Epithelial cell of proximal tubule (primary cell): ENCODE measurements at places on chromosomes 12 and 14.

- no peak for DNase-seq
Measured at GRCh38 chr14:93044556-93044955, 71.2 kb downstream of the ITPK1 start.

GRCh38 chr14:54784657-54785056, 118.0 kb downstream of the GCH1 start:
- DNase-seq = no peak

- no peak for DNase-seq
Measured at GRCh38 chr14:70116278-70116677, 72.5 kb downstream of the SLC8A3 start.

DNA sequence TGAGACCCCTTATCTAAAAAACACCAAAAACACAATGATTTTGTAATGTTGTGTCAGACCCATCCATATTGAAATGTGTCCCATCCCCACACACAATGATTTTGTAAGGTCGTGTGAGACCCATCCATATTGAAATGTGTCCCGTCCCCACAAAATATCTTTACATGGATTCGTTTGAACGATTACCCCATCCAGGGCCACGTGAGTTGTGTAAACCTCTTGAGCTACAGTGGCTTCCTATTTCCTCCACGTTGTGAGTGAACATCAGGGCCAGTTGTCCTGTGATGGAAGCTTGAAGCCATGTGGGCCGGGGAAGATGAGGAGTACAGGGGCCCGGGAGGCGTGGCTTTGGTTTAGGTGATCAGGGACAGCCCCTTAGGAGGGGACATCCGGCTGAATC, 27.0 kb upstream of the ULK1 start:
- no peak for DNase-seq

- DNase-seq = no peak
Measured at GRCh38 chr12:24212496-24212895, 263.0 kb upstream of the SOX5 start.

DNA sequence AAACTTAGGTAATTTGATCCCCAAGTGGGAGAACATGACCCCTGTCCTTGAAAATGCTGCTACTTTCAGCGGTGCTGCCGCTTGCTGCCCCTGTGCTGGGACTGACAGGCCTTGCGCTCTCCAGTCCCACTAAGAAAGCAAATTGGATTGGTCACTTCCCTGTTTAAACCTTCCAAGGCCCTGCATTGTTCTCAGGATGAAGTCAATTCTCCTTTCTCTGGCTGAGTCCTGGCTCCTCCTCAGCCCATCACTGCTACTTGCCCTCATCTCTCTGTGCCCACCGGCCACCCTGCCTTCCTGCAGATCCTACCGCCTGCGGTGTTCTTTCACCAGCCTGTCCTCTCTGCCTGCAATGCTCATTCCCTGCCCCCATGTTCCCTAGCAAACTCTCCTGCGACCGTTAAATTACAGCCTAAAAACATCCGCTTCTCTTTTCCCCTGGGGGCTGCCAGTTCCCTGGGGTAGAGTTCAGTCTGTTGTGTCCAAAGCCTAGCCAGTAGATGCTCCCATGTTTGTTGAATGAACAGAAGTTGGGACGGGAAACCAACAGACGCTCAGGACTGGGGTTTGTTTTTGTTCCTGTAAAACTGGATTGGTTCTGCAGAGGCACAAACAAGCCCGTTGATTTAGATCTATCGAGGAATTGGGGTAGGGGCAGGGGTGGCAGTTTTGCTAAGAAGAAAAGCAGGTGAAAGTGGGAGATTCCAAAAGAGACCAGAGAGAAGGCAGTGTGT, 127.3 kb upstream of the HIF1A start:
- no peak for DNase-seq

DNA sequence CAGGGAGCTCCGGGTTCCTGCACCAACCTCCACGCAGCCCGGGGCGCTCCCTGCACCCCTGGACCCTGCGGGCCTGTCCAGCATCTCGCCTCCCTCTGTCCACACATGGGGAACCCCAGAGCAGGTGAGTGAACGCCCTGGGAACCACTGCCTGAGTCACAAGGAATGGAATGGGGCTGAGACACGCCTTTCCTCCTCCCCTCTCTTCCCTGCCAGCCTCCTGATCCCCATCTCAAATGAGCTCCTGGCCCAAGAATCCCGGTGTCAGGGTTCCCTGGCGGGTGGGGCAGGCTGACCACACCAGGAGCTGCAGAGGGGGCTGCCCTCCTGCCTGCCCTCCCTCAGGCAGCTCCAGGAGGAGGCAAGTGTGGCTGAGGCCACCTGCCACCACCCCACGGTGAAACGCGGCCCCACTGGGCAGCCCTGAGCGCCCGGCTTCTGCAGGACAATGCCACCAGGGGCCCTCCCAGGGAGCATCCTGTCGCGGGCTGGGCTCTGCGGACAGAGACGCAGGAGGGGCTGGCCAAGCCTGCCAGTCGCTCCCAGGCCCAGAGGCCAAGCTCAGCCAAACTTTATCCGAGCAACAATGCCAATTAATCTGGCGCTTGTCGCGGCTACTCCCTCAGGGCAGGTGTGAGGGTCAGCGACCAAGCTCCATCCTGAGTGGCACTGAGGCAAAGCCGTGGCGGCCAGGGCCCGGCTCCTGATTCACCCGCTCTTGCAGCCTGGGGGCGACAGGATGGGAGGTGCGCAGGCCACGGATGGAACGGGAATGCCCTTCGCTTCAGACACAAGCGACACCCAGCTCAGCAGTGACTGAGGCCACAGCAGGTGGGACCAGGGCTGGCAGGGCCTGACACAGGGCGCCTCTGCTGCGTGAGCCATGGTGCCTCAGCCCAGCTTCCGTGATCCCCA, 44.3 kb downstream of the GALNT9 start:
- no peak for DNase-seq

DNA sequence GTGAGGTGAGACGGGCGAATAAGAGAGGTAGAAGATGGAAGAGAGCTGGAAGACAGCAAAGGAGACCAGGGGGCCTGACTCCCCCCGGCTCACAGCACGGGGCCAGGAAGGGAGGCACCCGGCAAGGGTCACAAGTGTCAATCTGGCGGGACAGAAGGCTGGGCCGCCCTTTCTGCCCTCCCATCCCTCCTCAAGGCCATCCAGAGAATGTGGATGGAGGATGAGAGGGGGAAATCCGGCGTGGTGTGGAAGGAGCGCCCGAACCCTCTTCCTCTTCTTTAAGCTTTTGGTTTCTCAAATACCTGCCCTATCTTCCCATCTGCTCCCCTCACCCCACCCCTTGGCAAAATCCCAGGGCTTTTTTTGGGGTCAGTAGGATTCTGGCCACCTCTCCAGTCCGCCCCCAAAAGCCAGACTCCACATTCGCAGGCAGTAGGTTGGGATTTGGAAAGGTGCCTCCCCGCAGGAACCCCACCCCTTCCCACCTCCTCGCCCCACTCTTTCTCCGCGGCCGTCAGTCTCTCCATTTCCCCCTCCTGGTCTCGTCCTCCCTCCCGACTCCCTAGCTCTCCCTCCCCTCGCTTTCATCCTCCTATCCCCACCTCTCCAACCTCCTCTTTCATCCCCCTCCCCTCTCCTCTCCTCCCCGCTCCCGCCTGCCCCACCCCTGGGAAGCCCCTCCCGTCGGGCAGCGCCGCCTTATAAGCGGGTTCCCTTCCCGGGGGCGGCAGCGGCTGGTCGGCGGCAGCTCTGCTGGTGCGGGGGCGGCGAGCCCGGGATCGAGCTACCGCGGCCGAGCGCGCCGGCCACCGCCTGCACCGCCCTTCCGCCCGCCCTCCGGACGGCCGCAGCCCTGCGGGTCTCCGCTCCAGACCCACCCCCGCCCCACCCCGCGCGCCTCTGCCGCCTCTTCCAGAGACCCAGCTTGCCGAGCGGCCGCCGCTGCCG, at the start of gene PTMS:
TSS of gene PTMS (plus strand) at position 730 of the 948 bp plus-strand sequence. CDS start 343 bp downstream, outside the sequence.
- DNase-seq = no peak

GRCh38 chr14:55448141-55448614, 7.8 kb upstream of the TBPL2 start:
- peak; percentile 76 for DNase-seq

- no peak for DNase-seq
Measured at GRCh38 chr12:79883216-79883615, 51.7 kb downstream of the PPP1R12A start.

DNA sequence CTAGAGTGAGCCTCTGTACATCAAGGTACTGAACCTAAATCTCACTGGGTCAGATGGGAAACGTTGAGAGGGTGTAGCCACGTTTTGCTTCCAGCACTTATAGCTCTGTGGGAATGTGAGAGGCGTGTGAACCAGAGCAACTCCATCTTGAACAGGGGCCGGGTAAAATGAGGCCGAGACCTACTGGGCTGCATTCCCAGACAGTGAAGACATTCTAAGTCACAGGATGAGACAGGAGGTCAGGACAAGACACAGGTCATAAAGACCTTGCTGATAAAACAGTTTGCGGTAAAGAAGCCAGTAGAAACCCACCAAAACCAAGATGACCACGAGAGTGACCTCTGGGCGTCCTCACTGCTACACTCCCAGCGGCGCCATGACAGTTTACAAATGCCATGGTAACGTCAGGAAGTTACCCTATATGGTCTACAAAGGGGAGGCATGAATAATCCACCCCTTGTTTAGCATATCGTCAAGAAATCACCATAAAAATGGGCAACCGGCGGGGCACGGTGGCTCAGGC, 63.4 kb upstream of the NCOR2 start:
- DNase-seq = no peak

GRCh38 chr14:91036741-91037469, 23.5 kb downstream of the RPS6KA5 start:
- DNase-seq = no peak

GRCh38 chr14:64734990-64735389, 30.8 kb downstream of the PLEKHG3 start:
- DNase-seq = no peak

GRCh38 chr12:57837864-57838562, 8.5 kb downstream of the CTDSP2 start:
- DNase-seq = no peak

GRCh38 chr14:103000291-103000921, 56.9 kb downstream of the CDC42BPB start:
- no peak for DNase-seq

DNA sequence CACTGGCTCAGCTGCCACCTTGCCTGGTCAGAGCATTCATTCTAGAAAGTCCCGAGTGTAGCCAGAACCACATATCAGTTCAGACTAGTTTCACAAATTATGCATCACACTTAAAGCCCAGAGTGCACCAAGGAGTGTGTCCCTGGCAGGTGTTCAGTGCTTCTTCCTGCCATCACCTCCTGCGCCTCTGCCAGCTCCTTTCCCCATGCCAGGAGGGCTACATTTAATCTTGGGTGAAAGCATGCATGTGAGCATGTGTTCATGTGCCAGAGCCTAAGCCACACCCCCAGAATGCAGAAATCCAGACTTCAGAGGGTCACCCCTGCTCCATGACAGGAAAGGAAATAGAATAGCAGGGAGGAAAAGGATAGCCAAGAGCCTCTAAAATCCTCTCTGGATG, 381.6 kb downstream of the DPF3 start:
- DNase-seq = no peak

DNA sequence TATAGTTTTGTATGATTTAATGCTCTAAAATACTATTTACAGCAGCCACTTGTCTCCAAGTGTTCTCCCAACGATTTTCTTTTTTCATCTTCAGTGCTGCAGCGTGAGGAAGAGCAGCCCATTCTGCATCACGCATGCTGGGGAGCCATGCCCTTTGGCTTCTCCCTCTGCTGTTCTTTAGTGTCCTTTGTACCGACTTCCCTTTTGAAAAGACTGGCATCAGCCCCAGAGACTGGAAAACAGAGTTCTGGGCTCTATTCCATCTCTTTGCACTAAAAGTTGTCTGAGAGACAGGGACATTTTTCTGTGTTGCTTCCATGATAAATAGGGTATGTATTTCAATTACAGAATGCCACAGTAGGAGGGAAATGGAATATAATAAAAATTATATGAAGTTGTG, 105.1 kb downstream of the RERG start:
- no peak for DNase-seq

DNA sequence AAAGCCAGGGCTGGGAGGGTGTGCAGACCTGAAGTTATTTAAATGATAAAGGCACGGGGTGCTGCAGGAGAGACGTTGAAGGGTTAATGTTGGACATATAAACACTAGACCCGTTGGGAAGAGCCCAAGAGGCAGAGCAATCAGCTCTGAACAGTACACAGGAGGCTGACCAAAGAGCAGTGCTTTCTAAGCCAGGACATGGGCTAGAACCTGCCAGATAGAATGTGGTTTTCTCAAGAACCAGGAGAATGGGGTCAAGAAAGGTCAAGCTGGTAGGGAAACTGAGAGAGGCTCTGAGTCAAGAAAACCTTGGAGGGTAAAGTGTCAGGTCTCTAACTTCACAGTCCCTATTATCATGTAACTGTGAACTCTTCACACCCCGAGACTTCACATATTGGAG, 143.2 kb upstream of the EEA1 start:
- no peak for DNase-seq

GRCh38 chr12:55842681-55843429, at the start of gene MMP19:
MMP19 (minus strand) TSS chr12:55842936; CDS start chr12:55842830, 106 bp downstream.
- DNase-seq = no peak

DNA sequence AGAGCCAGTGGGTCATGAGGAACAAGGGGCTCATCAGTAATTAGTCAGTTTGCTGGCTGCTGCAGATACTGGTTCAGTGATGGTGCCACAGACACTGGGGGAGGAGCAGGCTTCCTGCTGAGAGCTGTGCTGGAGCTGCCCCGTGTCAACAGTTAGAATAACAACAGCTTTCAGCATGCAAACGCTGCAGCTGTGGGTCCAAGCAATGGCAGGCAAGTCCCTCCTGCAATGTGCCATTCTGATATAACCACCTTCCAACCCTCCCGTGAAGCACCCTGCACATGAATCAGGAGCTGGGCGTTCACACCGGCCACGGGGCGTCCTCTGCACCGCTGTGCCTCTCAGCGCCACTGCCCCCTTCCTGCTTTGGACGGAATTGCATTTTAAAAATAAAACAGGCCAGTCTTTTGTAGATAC, 258.4 kb upstream of the SFSWAP start:
- DNase-seq = no peak

GRCh38 chr12:109555431-109556315, 17.6 kb downstream of the MMAB start:
- DNase-seq = no peak

GRCh38 chr12:25970082-25970481, 11.6 kb downstream of the RASSF8 start:
- no peak for DNase-seq

GRCh38 chr14:59919570-59920377, at the start of gene LRRC9:
LRRC9 (plus strand) TSS chr14:59920144.
- DNase-seq = no peak

- DNase-seq = no peak
Measured at GRCh38 chr12:49604856-49605255, 583 bp downstream of the FAM186B start.

- no peak for DNase-seq
Measured at GRCh38 chr12:52241205-52241842, 8.3 kb downstream of the KRT7 start.

GRCh38 chr12:12210983-12211382, 55.9 kb downstream of the LRP6 start:
- DNase-seq = no peak

GRCh38 chr12:93978553-93978952, 169.8 kb upstream of the PLXNC1 start:
- DNase-seq = no peak

DNA sequence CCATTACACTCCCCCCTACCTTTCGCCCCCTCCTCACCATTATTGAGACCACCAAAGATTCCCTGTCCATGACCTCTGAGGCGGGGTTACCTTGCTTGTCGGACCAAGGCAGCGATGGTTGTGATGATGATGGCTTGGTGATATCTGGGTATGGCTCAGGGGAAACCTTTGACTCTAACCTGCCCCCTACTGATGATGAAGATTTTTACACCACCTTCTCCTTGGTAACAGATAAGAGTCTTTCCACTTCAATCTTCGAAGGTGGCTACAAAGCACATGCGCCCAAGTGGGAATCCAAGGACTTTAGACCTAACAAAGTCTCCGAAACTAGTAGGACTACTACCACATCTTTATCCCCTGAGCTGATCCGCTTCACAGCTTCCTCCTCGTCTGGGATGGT, 350.2 kb downstream of the DIO2 start:
- DNase-seq = no peak
